ENCODE measurements at places on chromosomes 1 and 21. TPM values are rescaled to one million over a fixed set of nuclear protein-coding genes. Genes with fewer than 3 reads are reported as not detected.

Gene CCDC185
- total RNA-seq: 0.13 TPM

Gene FAM177B
- total RNA-seq: not detected

Gene KRTAP19-3
- not detected for total RNA-seq

Gene TMEM79
- total RNA-seq: 5.5 TPM

Gene LCE1C
- total RNA-seq: not detected

Gene PAQR6
- total RNA-seq: 3.3 TPM

Gene TCHH
- 0.19 TPM for total RNA-seq

Gene UTS2
- not detected for total RNA-seq

Gene PPIE
- 43.3 TPM for total RNA-seq

Gene PLPPR5
- total RNA-seq: not detected

Gene OR2T5
- total RNA-seq: not detected

Gene DNALI1
- not detected for total RNA-seq

Gene POGZ
- 20.2 TPM for total RNA-seq

Gene OR2G3
- not detected for total RNA-seq

Gene BCL2L15
- not detected for total RNA-seq

Gene C1orf53
- 7.7 TPM for total RNA-seq

Gene RAB42
- 2.3 TPM for total RNA-seq

Measured in A549 treated with CpdA at 1 μM for 4 hours (cell line).